ENCODE measurements at places on chromosomes 5 and 9. TPM values are rescaled to one million over a fixed set of nuclear protein-coding genes. Genes with fewer than 3 reads are reported as not detected.

DNA sequence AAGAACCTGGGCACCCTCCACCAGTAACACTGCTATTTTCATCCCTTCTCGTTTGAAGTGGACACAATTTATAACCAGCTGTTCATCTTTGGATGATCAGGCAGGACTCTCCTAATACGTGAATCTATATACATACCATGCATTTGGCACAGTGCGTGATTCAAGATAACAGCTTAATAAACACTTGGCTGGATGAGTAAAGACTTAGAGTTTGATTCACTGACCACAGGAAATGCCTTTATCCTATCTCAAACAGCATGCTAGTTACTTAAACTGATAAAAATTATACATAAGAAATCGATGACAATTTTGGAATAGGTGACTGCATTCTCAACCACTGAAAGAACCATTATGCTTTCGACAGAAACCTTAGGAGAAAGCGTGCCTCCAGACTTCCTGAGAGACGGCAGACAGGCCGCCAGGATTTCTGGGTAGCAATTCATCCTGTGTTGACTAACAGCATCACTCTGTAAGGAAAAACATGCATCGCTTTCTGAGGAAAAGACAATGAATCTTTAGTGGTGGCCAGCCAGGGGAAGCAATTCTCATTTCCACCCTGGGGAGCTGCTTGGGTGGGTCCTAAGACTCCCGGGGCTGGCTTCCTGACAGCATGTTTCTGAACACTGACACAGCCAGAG, 9.7 kb downstream of the MRPL36 start:
- H3K4me1 ChIP-seq = peaks cover 77% of the 10 kb centered on the region
- H3K27ac ChIP-seq = peak overlapping the region; percentile 80
- peaks cover 6% of the 10 kb centered on the region for H3K36me3 ChIP-seq

- H3K27ac ChIP-seq = no peak overlapping the region
- peaks cover 9% of the 10 kb centered on the region for H3K4me1 ChIP-seq
- H3K4me3 ChIP-seq = peak overlapping the region; percentile 10
- peaks cover 37% of the 10 kb centered on the region for H3K27me3 ChIP-seq
Observed at GRCh38 chr5:59275510-59276324, 617.8 kb downstream of the PDE4D start.

GRCh38 chr9:97283768-97284167, 23.7 kb upstream of the CCDC180 start:
- no peak for DNase-seq
- peaks cover 53% of the 10 kb centered on the region for H3K36me3 ChIP-seq
- H3K27me3 ChIP-seq = no peaks in the 10 kb centered on the region
- no peak overlapping the region for H3K4me3 ChIP-seq
- H3K27ac ChIP-seq = no peak overlapping the region
- peaks cover 1% of the 10 kb centered on the region for H3K4me1 ChIP-seq

- H3K27ac ChIP-seq = no peak overlapping the region
- no peak overlapping the region for H3K4me3 ChIP-seq
- DNase-seq = no peak
- H3K27me3 ChIP-seq = peaks cover 24% of the 10 kb centered on the region
Observed at GRCh38 chr5:77499441-77499840, 7.3 kb upstream of the WDR41 start.

- H3K36me3 ChIP-seq = no peaks in the 10 kb centered on the region
- no peaks in the 10 kb centered on the region for H3K27me3 ChIP-seq
Observed at GRCh38 chr5:24401773-24402172, 243.0 kb downstream of the CDH10 start.

Gene GRXCR2
- total RNA-seq = not detected
